ENCODE measurements at places on chromosomes 11 and 22.

DNA sequence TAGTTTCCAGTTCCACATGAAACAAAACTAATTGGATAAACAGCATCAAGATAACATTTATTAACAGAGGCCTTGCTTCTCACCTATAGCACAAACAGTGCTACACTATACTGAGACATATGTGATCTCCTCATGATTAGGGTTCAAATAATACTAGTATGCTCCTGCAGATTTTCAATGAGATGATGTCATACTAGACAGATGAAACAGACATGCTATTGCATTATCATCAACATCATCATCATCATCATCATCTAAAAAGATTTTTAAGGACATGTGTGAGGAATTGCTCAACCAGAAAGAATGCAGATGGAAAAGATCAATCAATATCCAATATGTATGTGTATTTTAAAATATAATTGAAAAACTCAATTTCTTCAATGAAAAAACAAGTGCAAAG, 932.3 kb downstream of the METTL15 start:
- no peak for DNase-seq

- no peak for DNase-seq
Measured at GRCh38 chr11:128208329-128209137, 378.8 kb downstream of the ETS1 start.

DNA sequence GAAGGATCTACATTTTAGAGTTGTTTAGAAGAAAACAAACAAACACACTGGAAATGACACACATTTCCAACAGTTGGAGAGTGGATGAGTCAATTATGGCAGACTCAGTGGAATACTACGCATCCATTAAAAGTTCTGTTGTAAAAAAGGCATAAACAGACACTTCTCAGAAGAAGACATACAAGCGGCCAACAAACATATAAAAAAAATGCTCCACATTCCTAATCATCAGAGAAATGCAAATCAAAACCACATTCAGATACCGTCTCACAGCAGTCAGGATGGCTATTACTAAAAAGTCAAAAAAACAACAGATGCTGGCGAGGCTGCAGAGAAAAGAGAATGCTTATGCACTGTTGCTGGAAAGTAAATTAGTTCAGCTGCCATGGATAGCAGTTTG, 298.2 kb downstream of the DDX10 start:
- no peak for DNase-seq

GRCh38 chr11:67254798-67255197, 11.5 kb upstream of the GRK2 start:
- no peak for DNase-seq

DNA sequence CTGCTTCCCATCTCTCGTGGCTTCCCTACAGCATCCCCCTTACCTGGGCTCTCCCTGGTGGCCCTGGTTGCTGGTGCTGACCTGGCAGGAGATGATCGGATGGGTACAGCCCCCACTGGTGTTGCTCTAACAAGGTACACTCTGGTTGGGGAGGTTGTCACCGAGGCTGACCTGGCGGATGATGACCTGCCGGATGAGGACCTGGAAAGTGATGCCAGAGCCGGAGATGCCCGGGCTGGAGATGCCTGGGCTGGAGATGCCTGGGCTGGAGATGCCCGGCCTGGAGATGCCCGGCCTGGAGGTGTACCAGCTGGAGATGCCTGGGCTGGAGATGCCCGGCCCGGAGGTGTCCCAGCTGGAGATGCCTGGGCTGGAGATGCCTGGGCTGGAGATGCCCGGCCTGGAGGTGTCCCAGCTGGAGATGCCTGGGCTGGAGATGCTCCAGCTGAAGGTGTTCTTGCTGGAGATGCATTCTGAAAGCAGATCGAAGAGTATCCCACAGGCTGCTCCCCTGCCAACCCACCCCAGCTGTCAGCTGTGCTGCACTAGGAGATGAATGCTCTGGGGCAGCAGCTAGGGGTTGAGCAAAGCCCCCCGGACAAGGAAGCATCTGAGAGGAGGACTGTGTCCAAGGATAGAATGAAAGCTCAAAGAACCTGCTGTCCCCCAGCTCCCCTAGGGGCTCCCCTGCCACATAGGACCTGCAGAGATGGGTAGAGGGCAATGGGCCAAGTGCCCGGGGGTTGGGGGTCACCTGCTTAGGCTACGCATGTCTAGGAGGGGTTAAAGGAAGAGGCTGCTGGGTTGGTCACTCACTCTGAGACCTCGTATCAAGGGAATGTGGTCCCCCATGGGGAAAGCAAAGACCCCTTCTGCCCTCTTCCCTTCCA, 10.6 kb downstream of the TMPRSS13 start:
- no peak for DNase-seq

GRCh38 chr22:23373601-23374000, 193.3 kb downstream of the BCR start:
- DNase-seq = no peak

- peak; percentile 11 for DNase-seq
Measured at GRCh38 chr11:2269601-2270321, 627 bp downstream of the ASCL2 start.

DNA sequence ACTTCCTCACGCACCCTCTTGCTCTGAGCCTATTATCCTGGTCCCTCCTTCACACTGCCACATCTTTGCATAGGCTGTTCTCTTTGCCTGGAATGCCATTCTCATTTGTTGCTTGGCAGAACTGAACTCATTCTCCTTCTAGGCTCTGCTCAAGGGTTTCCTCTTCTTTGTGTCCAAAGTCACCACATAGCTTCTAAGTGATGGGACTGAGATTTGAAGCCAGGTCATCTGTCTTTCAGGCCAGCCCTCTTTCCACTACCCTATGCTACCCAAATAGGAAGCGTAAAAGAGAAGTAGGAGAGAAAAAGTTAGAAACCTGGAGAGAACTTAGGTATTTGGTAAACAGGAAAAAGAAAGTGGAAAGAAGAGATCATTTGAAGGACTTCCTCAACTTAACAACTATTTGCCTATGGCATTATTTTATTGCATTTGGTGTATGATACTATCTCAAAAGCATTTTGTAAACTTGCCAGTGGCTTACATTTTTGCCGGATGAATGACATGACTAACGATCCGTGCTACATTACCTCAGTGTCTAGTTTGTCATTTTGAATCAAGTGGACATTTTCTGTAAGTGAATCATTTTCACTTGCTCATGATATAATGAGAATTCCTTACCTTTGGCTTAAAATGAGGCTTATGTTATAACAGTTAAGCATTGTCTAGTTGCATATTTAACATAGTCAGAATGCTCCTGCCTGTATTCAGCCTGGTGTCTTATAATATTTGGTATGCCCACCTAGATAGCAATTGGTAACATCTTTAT, 18.5 kb downstream of the NF2 start:
- no peak for DNase-seq

GRCh38 chr11:1881442-1882264, 10.0 kb downstream of the PRR33 start:
- no peak for DNase-seq

DNA sequence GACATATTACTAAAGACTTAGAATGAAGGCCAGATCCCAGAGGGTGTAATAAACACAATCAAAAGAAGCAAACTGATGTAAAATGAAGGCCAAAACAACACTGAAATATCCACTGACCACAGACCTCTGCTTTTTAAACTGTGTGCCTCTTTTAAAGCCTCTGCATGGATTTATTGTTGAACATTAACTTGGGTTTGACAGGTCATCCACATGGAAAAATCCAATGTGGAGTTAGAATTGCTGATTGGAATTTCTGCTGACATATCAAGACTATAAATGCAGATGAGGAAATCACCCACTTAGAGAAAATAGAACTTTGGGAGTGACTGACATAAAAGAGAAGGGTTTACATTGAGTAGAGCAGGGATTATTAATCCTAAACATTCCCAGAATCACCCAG, 853.9 kb upstream of the RAG2 start:
- DNase-seq = no peak
